ENCODE measurements at places on chromosomes 6 and 20.
A peak's percentile ranks its signal among the peaks of the same experiment; 100 is the strongest.

DNA sequence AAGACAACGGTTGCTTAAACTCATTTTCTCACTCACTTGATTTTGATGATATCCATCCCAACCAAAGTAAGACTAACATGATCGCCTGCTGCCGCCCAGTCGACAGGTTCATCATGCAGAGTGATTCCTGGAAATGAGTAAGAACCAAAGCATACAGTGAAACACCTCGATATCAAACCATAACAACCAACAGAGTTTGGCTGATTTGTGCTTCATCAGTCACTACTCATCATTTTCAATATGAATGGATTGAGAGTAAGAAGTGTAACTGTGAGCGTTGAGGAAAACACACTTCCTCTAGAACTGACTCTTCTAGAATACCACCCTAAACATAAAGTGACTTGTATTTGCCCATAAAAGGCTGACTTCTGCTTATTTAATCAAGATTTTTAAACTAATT, 29.2 kb upstream of the ALDH8A1 start:
- H3K27me3 ChIP-seq, result no peaks in the 10 kb centered on the region
- peaks cover 60% of the 10 kb centered on the region for H3K36me3 ChIP-seq
- no peaks in the 10 kb centered on the region for H3K4me1 ChIP-seq
- no peak overlapping the region for H3K4me3 ChIP-seq

- H3K36me3 ChIP-seq, result no peaks in the 10 kb centered on the region
- no peak for DNase-seq
- no peaks in the 10 kb centered on the region for H3K27me3 ChIP-seq
- H3K4me1 ChIP-seq, result no peaks in the 10 kb centered on the region
- no peak overlapping the region for H3K4me3 ChIP-seq
- H3K27ac ChIP-seq, result no peak overlapping the region
These were observed 27.7 kb downstream of the FAM50B start for GRCh38 chr6:3876866-3877265.

DNA sequence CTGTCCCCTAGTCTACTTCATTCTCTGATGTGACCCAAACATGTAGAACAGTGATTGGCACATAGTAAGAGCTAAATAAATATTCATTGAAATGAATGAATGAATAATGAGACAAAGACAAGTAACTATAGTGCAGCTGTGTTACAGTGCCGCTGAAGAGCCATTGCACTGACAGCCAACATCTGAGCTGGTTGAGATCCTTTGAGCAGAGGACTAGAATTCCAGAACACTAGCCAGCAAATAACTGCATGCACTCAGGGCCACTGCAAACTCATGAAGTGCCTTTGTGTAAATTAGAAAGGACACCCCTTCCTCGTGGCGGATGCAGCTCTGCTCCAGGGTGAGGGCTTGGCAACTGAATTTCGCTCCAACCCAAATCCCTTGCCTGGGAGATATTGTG, 230.3 kb upstream of the CDYL start:
- H3K36me3 ChIP-seq, result no peaks in the 10 kb centered on the region
- H3K4me1 ChIP-seq, result no peaks in the 10 kb centered on the region
- H3K27me3 ChIP-seq, result no peaks in the 10 kb centered on the region

DNA sequence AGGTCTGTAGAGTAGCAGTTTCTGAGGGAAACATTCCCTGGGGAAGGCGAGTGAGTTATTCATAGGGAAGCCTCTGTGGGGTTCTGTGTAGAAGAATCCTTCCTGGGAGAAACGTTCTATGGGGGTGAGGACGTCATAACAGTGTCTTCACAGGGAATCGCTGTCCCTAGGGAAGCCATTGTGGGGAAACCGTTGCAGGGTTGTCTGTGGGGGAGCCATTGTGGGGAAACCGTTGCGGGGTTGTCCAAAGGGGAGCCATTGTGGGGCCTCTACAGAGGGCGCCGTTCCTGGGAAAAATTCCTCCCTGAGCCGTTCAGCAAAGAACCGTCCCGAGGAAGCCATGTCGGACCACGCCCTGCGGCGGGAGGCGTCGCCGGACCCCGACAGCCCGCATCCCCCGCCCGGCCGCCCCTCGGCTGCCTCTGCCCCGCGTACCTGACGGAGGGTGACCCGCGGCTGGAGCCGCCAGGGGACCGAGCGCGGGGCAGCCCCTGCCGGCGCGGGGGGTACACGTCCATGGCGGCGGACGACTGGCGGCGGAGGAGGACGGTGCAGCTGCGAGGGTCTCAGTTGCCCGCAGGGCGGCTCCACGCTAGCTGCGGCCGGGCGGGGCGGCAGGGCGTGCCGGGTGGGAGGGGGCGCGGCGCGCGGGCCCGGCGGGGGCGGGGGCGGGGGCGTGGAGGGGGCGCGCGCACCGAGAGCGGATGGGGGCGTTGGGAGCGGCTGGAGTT, at the start of gene DNAAF9:
Gene DNAAF9 (minus strand): TSS at position 630 of the 731 bp plus-strand sequence. CDS start 112 bp downstream, at position 518.
- H3K36me3 ChIP-seq, result no peaks in the 10 kb centered on the region
- no peaks in the 10 kb centered on the region for H3K27me3 ChIP-seq
- peak within 1 kb of the TSS; percentile 95 for H3K4me3 ChIP-seq

DNA sequence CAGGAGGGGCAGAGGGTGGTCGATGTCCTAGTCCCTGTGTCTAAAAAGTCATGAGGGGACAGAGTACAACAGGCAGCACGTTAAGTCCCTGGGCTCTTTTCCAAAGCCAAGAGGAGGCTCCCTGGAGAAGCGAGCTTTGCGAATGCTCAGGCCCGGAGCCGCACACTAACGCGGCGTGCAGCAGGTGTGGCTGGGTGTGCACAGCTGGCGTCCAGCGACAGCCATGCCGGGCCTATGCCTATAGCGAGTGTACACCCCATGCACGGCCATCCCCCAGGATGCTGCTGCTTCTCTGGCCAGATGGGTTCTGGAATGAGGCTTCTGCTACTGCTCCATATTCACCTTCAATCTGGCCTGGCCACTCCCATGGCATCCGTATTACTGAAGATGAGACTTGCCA, 131.3 kb downstream of the PRND start:
- H3K36me3 ChIP-seq, result peaks cover 30% of the 10 kb centered on the region
- H3K4me3 ChIP-seq, result no peak overlapping the region
- H3K4me1 ChIP-seq, result peaks cover 26% of the 10 kb centered on the region
- H3K27ac ChIP-seq, result no peak overlapping the region

- no peak for DNase-seq
- H3K4me3 ChIP-seq, result no peak overlapping the region
- no peak overlapping the region for H3K27ac ChIP-seq
- H3K4me1 ChIP-seq, result no peaks in the 10 kb centered on the region
These were observed 199.0 kb downstream of the SOD2 start for GRCh38 chr6:159493898-159494585.

DNA sequence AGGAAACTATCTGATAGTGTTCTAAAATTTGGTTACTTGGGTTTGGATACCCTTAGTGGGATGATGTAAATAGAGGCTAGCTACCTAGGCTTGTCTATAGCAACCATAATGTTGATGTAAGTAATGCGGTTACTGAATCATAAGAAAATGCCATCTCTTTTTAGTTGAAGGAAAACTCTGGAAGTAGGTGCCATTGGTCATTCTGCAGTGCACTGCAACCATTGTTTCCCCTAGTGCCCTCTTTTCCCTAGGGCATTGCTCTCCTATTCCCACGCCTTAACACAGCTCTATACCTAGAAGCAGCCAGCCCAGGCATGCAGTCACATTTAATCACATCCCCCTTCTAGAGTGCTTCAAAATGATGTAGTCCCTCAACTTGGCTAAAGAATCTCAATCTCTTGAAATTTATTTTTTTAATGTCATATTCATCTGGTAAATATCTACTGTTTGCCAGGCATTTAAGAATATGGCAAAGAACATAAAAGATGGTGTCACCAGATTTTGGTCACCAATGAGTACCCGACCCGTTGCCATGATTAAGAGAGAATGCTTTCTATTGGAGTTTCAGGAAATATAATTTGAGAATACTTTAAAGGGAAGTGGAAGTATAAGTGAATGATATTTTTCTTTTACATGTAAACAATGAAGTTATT, 10.4 kb downstream of the LOC128125822 start:
- H3K27ac ChIP-seq, result no peak overlapping the region
- H3K4me1 ChIP-seq, result no peaks in the 10 kb centered on the region
- DNase-seq, result no peak

- no peaks in the 10 kb centered on the region for H3K27me3 ChIP-seq
- no peak overlapping the region for H3K4me3 ChIP-seq
- no peak for DNase-seq
These were observed 38.9 kb downstream of the BMP5 start for GRCh38 chr6:55836481-55836880.

DNA sequence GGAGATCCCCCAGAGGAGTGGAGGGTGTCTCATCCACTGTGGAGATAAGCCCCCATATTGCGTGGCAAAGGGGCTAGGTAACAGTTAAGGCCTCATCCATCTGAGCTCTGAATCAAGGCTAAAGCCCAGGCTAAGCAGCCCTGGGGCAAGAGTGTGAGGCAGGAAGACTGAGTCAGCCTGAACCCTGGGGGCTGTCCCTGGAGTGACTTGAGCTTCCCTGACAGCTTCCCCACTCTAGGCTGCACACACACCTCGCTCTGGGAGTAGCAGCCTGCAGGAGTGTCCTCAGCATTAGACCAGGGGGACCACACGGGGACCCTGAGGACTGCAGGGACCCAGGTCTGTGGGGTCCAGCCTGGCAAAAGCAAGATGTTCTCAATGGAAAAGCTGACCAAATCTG, 27.9 kb downstream of the UBD start:
- H3K4me1 ChIP-seq, result no peaks in the 10 kb centered on the region
- DNase-seq, result no peak
- no peak overlapping the region for H3K4me3 ChIP-seq

GRCh38 chr6:154865291-154865690, 129.8 kb upstream of the TIAM2 start:
- no peak overlapping the region for H3K4me3 ChIP-seq
- DNase-seq, result no peak
- no peak overlapping the region for H3K27ac ChIP-seq
- H3K36me3 ChIP-seq, result peaks cover 5% of the 10 kb centered on the region

GRCh38 chr20:38579219-38579910, 1.6 kb upstream of the ADIG start:
- no peaks in the 10 kb centered on the region for H3K4me1 ChIP-seq
- no peak for DNase-seq
- H3K36me3 ChIP-seq, result peaks cover 25% of the 10 kb centered on the region
- H3K4me3 ChIP-seq, result no peak overlapping the region
- no peaks in the 10 kb centered on the region for H3K27me3 ChIP-seq
- no peak overlapping the region for H3K27ac ChIP-seq

- H3K36me3 ChIP-seq, result peaks cover 28% of the 10 kb centered on the region
- no peak overlapping the region for H3K4me3 ChIP-seq
These were observed 3.8 kb downstream of the DEK start for GRCh38 chr6:18260448-18261106.

DNA sequence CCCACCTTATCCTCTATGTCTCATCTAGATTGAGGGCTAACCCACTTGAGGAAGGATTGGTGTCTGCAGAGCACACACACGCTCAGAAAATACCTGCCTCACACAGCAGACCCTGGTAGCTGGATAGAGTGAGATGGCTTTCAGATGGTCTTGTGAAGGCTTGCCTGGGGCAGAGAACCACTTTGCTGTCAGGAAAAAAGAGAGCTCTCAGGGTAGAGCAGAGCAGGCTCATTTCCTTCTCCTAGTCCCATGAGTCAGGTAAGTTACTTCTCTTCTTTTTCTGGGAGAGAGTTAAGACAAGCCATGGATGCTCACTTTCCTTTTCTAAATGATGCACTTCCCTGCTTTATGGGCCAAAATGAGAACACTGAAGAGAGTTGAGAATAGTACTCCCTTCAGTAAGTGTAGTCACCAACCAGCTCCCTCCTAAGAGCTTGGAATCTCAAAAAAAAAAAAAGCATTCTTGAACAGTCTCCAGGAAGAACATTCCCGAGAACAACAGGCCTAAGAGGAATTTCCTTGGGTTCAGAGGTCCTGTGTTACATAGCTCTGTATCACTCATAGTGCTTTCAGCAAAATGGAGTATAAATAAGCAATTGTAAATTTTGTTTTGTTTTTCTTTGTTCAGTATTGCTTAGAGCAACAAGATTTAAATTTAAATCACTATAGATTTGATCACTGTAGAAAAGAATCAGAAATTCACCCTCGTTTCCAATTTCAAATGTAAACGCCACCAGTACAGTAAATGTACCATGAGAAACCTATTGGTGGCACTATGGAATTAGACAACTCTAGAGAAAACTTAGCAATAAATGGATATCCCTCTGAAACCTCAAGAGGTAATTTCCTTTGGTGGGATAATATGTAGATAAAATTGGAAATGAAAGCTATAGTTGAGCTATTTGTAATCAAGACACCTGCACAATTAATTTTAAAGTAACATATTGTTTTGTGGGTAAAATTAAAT, 530.3 kb downstream of the RFPL4B start:
- DNase-seq, result no peak
- no peak overlapping the region for H3K27ac ChIP-seq
- H3K27me3 ChIP-seq, result no peaks in the 10 kb centered on the region
- no peaks in the 10 kb centered on the region for H3K36me3 ChIP-seq
- no peak overlapping the region for H3K4me3 ChIP-seq
- no peaks in the 10 kb centered on the region for H3K4me1 ChIP-seq

GRCh38 chr6:89596056-89596455, 42.5 kb downstream of the LYRM2 start:
- H3K36me3 ChIP-seq, result no peaks in the 10 kb centered on the region
- peak; percentile 19 for DNase-seq

DNA sequence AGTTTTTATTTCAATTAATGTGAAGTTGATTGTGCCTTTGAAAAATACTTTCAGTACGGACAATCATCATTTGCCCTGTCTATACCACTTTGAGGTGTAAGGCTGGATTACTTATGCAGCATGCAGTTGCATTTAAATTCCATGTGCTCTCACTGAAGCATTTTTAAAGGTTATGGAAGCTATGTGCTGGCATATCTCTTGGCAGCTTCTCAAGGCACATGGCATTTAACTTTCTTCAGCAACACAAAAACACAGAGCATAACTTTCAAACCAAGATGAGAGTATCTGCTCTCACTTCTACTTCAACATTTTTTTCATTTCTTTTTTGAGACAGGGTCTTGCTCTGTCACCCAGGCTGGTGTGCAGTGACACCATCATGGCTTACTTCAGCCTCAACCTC, 360.6 kb upstream of the RUNX2 start:
- no peaks in the 10 kb centered on the region for H3K27me3 ChIP-seq
- H3K27ac ChIP-seq, result no peak overlapping the region
- no peak for DNase-seq

DNA sequence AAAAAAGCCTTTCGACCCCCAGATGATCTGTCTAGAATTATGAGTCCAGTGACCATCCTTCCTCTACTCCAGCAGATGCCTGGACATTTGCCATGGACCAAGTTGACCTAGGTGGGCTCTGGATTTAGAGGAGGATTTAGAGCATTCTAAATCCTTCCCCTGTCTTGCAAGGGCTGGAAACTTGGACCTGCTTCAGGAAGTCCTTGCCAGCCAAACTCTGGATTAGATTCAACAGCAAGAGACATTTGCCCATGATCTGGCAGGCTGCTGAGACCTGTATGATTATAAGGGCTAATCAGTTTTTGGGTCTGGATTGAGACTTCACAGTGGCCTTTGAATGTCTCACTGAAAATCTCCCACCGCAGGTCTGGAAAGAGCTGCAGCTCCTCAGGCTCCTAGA, 13.1 kb upstream of the HDGFL1 start:
- H3K27ac ChIP-seq, result no peak overlapping the region
- no peak for DNase-seq
- no peaks in the 10 kb centered on the region for H3K27me3 ChIP-seq
- no peak overlapping the region for H3K4me3 ChIP-seq
